Fibroblast of mammary gland (primary cell): ENCODE measurements at places on chromosomes 13 and 19.
A peak's percentile ranks its signal among the peaks of the same experiment; 100 is the strongest.

DNA sequence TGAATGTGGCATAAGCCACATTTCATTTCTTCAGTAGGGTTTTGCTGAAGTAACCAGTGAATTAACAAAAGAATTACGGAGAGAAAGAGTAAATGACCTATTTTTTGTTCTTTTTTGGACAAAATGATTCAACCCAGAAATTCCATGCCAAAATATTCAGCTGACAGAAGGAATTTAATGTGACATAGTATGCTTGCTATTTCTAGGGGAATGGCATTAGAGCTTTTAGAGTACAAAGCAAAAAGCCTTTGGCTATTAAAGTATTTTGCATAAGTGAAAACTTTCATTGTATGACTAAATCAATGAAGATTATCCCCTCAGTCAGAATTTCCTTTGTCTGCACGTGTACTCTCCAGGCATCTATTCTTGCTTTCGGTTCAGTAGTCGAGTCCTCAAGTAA is 465.3 kb downstream of the COG6 start:
- peak; percentile 61 for DNase-seq

- DNase-seq, result no peak
Measured at GRCh38 chr13:42039457-42039945, 8.9 kb upstream of the DGKH start.

DNA sequence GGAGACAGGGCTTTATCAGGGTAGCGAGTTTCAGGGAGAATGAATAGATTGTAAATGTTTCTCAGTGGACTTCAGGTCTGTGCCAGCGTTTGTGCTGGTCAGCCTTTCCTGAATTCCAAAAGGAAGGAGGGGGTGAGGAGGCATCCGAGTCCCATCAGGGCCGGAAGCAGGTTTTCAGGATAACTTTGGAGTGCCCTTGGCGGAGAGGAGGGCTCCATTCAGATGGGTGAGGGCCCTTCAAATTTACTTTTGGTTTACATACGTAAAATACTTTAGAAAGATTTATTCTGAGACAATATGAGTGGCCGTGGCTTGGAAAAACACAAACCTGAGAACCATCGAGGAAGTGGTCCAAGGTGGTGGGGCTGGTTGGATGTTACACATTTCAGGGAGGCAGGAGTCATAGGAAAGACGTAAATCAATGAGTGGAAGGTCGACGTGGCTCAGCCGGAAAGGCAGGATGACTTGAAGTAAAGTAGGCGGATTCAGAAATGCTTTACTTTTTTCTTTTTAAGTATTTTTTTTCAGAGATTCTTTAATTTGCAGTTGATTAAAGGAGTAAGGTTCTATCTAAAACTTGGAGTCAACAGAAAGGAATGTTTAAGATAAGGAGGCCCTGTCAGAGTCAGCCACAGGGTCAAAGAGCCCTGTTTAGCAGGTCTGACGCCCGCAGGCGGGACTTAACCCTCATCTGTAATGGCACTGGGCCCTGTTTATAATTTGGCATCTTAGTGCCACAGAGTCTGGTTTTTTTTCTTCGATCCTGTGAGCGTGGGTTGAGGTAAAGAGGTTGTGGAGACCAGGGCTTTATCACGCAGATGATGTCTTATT is 32.8 kb downstream of the ATP11A start:
- peak; percentile 66 for DNase-seq

- no peak for DNase-seq
Measured at GRCh38 chr13:70363991-70364390, 255.7 kb upstream of the KLHL1 start.

DNA sequence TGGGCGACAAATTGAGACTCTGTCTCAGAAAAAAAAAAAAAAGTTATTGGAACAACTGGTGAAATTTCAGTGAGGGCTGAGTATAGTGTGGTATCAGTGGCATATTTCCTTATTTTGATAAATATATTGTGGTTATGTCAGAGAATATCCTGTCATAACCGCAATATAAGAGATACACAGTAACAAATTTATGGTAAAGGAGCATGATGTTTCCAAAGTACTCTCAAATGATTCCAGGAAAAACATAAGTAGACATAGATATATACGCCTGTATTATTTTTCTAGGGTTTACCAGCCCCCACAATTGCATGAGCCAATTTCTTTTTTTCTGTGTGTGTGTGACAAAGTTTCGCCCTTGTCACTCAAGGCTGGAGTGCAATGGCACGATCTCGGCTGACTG is 5.7 kb upstream of the C5AR1 start:
- DNase-seq, result no peak

- DNase-seq, result no peak
Measured at GRCh38 chr19:20416661-20417060, 148.9 kb downstream of the ZNF737 start.

DNA sequence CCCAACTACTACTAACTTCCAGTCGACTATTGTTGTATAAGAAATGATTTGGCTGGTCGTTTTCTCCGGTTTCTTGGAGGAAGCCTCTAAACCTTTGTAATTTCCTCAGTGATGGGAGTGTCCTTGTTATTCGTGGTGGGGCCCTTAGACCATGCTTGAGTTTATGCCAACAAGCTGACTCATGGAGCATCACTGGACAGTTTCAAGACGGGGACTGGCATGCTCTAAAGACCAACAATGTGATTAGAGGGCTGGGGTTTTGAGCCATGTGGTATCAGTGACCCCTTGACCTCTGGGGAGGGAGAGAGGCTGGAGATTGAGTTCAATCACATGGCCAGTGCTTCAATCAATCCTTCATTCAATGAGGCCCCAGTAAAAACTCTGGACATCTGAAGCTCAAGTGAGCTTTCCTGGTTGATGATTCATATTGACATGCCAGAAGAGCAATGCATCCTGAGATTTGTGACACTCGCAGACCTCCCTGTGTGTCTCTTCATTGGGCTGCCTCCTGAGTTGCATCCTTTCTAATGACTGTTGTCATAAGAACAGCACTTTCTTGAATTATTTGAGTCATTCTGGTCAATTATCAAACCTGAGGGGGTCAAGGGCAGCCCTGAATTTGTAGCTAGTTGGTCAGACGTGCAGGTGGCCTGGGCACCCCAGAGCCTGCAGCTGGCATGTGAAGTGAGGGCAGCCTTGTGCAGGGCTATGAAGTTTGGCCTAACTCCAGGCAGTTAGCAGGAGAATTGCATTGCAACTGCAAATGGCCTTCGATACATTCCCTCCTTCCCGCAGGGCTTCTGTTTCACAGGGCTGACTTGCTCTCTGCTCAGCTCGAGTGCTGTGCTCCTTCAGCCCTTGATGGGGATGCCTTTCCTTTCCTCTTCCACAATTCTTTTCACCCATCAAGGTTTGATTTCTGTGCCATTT is 246.5 kb downstream of the FGF9 start:
- no peak for DNase-seq

- no peak for DNase-seq
Measured at GRCh38 chr13:27963491-27963890, 5.6 kb downstream of the CDX2 start.

- peak; percentile 93 for DNase-seq
Measured at GRCh38 chr13:94073007-94073744, 406.3 kb downstream of the DCT start.

DNA sequence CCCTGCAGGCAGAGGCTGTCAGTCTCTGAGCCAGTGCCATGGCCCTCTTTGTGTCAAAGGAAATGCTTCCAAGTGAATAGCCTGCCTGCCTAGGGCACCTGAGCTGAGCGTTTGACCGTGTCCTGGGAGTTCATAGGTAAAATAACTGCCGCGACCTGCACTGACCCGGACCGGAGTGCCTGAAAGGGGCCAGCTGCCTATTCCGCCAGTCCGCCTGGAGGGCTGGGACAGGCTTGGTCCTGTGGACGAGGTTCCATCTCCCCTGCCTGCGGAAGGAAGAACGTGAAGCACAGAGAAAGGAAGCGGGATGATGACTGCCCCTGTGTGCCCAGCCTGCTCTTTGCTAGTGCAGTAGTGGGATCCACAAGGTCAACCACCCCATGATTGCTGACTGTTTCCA is 17.5 kb upstream of the ZNF492 start:
- no peak for DNase-seq

DNA sequence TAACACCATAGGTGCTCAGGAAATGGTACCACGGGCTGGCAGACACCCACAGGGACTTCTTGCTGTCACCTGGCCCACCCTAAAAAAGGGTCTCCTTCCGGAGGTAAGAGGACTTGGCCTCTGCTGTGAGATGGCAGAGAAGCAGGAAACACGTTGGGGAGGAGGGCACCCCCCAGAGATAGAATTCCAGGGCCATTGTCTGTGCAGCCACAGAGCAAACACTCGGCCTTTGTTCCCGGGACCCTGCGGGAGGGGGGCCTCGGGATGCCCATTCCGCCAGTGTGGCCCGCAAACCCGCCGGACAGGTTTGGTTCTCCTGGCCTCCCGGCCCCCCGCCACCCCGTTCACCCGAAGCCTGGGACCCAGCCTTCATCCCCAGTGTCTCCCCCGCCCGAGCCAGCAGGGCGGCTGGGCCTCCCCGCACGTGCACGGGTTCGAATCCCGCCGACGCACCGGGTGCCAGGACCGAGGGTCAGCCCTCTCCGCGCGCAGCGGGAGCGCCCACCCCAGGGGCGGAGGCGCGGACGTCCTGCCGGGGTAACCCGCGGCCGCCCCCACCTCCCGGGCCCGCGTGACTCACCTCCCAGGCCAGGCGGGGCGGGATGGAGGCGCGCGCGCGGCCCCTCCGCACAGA is 714 bp downstream of the PLPP2 start:
- no peak for DNase-seq

GRCh38 chr19:2233601-2234280 is 2.4 kb downstream of the PLEKHJ1 start:
- no peak for DNase-seq

GRCh38 chr13:21478881-21479808 is 20.0 kb upstream of the ZDHHC20 start:
- DNase-seq, result peak; percentile 82

GRCh38 chr13:68046903-68047302 is 816.8 kb upstream of the PCDH9 start:
- no peak for DNase-seq

GRCh38 chr13:46289260-46289955 is 77.7 kb downstream of the LRRC63 start:
- DNase-seq, result no peak

DNA sequence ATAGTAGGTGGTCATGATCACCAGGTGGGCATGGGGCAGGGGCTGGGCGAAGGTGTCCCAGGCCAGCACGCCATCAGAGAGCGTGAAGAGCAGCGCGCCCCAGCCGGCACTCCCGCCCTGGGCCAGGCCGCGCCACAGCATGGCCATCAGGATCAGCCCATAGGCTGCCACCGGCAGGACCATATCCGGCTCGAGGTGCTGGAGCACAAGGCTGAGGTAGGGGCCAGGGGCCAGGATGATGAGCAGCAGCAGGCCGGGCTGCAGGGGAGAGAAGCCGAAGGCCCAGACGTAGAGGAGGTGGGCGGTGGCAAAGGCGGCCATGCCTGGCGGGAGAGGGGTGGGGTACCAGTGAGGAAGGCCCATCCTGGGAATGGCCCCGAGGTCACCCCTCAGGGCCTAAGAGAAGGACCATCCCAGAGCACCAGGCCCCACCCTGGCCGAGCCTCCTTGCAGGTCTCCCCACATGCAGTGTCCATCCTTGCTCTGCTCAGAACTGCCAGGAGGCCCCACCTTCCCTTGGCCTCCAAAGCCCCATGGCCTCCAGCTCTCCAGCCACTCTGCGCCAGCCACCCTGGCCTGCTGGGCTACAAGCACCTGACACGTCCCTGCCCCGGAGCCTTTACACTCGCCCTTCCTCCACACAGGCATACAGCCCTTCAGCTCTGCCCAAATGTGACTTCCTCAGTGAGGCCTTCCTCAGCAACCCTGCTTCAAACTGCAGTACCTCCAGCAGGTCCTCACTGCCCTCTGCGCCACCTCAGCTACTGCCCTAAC is 1.1 kb downstream of the TMEM86B start:
- no peak for DNase-seq

DNA sequence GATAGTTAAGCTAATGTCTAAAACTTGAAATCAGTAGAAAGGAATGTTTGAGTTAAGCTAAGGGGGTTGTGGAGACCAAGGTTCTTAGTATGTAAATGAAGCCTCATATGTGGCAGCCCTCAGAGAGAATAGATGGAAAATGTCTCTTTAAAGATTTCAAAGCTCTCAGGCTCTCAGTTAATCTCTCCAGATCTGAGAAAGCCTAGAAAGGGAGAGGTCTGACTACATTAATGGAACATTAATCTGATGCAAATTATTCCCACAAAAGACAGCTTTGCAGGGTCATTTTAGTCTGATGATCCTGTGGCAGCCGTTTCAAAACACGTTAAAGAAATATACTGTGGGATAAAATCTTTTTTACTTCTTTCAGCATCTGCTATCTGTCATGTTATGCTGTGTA is 267.0 kb downstream of the SLC7A1 start:
- DNase-seq, result no peak
